ENCODE measurements at places on chromosomes 2 and 18.
A peak's percentile ranks its signal among the peaks of the same experiment; 100 is the strongest.

- no peak for DNase-seq
Observed at GRCh38 chr18:50607378-50607926, 47.6 kb downstream of the MAPK4 start.

GRCh38 chr2:54329482-54330161 is 73.6 kb upstream of the TSPYL6 start:
- no peak for DNase-seq

DNA sequence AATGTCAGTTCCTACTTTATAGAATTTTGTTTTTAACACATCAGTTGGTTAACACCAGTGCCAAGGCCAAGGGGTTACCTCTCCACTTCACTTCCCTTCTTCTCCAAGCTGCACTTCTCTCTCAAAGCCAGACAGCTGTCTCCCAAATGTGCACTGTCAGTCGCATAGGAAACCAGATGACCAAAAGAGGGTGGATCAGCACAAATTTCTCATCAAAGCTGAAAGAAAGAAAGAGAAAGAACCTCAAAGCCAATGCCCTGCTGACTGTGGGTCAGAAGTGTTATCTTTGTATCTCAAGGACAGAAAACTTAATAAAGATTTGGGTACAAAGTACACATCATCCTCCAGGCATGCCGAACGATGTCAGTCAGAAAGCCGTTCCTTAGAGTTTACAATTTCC is 32.2 kb downstream of the SPATS2L start:
- no peak for DNase-seq

DNA sequence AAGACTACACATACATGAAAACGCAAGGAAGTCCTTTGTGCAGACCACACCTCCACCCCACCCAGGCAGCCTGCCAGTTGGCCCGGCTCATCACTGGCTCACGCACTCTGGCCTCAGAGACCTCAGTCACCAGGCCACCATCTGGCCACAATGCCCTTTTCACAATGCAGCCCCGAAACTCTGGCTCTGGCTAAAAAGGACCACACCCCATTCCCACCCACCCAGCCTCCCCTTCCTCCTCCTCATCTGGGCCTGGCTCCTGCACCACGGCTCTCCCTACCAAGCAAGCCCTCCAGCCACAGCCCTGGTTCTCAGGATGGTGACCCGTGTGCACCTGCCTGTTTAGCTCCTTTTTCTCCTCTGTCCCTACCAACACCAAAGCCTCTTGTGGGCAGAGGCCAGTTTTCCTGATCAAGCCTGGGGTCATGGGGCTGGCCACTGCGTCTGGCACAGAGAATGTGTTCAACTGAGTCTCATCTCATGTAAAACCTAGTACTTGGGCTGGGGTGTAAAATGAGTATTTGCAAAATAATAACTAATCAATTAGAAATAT is 7.4 kb downstream of the HDAC4 start:
- no peak for DNase-seq

GRCh38 chr2:143717053-143717452 is 587.8 kb downstream of the ARHGAP15 start:
- DNase-seq = no peak

GRCh38 chr2:69020496-69021426 is 7.8 kb downstream of the ANTXR1 start:
- no peak for DNase-seq

DNA sequence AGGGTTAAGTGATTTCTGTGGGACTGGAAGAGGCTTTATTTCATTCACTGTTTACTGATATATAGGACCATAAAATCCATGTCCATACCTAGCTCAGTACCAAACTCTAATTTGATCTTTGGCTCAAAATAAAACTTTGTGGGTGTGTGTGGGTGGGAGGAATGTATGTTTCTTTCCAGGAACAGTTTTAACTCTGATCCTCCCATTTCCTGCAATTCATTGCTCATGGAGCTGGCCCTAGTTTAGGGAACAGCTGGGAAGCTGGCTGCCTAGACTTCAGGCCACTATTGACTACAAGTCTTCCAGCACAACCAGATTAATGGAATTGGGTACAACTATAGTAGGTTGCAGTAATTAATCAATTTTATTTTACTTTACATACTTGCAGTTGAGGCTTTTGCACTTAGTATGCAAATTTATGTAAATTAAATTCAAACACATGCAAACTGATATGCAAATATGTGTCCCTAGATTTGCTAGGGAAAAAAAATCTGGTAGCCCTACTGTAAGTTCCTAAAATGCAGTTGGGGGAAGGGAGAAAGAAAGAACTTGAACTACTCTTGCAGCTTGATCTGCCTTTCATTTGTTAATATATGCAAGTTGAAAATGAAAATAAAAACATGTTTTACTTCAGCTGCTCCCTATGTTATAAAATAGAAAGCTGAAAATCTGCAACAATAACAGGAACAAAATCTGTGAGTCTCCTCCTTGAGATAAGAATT is 1070.3 kb upstream of the CELF4 start:
- DNase-seq = no peak

DNA sequence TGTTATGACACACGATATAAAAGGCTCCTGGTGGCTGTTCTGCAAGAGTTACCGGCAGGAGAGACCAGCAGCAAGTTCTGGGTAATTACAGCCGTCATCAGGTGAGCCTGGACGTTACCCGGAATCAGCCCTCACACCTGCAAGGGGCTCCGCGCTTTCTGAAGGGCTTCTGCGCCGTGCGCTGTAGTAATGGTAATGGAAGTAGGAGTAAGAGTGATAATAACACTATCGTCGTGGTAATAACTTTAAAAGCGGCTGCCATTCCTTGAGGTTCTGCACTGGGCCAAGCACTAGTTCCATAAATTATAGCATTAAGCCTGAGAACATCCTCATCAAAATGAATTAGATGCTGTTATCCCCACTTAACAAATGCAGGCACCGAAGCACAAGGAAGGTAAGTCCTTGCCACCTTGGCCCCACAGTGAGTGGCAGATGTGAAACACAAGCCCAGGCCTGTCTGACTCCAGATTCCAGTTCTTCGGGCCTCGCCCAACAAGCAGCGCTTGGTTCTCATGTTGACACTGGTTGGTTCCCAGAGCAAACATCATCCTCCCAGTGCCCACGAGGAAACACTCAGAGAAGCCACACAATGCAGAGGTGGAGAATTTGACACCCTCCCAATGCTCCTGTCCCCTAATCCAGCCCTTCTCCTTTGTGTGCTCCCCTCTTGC is 205.2 kb downstream of the EIPR1 start:
- DNase-seq = no peak

DNA sequence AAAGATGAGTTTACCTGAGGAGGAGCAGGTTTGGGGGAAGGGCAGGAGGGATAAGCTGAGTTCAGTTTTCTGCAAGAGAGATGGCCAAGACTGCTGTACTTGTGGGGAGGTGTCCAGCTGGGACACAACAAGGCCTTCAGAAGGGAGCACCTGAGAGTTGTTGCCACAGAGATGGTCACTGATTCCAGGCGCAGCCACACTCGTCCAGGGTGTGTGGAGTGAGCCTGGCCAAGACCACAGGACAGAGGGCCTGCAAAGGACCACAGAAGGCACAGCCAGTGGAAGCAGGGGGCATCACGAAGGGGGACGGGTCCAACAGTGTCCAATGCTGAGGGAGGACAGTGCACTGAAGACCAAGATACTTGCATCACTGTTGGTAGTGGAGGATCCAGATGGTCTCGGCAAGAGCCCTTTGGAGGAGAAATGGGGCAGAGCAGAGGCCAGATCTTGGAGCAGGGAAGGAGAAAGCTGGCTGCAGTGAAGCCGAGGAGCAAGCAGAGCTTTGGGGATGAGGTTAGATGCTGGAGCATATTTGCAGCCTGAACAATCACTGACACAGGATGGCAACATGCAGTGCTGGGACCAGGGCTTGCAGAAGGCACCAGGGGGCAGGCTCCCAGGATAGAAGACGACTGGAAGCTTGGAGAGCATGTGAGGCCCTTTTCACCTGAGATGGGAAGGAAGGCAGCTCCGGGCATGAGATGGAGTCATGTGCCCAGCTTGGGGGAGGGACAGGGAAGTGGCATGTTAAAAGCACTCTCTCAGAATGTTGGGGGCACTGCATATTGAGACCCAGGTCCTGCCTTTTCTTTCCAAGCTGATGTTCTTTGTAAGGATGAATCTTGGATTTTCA is 214.0 kb downstream of the CYP26B1 start:
- DNase-seq = no peak

GRCh38 chr2:192162392-192163042 is 32.2 kb downstream of the TMEFF2 start:
- DNase-seq = peak; percentile 65

GRCh38 chr18:22408059-22408458 is 9.7 kb downstream of the CTAGE1 start:
- no peak for DNase-seq

DNA sequence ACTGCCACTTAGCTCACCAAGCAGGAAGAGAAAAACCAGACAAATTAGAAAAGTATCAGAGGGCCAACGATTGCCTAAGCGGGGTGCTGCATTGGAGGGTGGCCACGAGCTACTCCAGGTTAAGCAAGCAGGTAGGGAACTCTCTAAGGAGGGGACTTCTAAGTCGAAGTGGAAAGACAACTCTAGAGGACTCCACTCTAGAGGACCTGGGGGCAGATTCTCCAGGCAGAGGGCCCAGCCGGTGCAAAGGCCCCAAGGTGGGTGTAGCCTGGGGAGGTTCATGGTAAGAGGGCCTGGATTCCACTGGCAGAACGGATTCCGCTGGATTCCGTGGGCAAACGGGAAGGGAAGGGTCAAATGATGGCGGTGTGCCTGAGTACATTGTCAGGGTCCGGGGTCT is 12.7 kb downstream of the FBLN7 start:
- no peak for DNase-seq

DNA sequence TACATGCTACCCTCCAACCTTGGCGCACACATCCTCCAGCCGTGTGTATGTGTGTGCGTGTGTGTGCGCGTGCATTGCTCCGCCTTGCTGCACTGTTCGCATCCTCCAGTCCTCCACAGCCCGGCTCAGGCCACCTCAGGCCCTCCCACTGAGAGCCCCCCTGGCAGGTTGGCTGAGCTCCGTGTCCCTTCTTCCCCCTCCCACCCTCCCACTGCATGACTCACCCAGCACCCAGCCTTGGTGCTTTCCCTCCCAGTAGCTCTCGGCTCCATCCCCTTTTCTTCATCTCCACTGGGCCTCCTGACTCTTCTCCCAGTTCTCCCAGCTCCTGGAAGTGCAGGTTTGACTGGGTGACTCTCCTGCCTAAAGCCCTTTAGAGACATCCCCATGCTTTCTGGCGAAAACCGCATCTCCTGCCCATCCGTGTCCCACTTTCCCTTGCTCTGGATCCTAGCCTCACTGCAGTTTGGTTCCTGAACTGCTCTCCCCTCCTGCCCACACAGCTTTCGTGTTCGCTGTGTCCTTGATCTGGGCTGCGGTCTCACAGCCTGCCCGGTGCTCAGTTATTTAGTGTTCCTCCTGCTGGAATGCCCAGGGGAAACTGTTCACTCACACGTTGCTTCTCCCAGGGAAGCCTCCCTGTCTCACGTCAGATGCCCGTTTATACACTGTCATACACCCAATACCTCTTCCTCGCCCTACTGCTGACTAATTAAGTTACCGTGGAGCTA is 4.9 kb downstream of the TMEM177 start:
- no peak for DNase-seq

DNA sequence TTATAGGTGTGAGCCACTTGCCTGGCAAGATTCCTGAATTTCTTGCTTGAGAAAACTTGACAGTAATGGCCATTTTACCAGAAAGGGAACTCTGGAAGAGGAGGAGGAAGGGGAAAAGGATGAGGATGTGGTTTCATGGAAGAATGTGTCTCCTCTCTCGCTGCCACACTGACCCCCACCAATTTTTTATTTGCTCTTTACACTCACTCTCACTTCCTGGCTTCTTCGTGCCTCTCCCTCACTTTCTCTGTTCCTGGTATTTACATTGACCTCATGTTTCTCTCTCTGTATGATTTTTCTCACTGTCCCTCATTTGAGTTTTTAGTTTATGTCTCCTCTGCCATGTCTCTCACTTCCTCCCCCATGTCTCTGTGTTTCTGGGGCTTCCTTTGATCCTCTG is 134.5 kb upstream of the CAB39 start:
- DNase-seq = no peak

DNA sequence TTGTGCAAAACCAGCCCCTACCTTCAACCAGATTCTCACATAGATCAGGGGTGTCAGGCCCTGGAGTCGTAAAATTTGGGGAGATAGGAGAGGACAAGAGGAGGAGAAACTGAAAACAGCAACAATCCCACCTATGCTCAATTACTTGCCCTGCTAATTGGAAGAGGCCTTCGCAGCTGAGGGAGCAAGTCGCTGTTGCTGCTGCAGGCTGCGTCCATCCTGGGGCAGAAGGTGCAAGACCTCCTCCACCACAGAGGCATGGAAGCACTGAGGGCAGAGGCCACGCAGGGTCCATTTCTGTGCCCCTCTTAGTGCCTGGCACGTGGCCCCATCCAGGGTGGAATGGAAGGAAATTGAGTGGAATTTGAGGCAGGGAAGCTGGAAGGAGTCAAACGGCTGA is 36.5 kb downstream of the CNGA3 start:
- no peak for DNase-seq

DNA sequence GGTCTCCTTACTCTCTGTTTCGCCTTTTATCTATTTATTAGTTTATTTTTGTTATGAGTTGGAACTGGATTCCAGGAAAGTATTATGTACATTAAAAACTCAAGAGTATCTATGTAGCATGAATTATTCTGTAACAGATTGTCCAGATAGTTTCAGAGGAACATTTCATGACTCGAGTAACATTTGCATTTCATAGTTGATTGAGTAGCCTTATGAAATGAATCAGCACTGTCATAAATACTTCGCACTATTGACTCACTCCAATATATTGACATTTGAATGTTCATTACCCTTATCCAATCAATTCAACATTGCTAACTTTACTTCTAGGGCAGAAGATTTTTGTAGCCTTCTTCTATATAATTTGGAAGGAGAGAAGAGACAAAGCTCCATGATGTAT is 11.3 kb upstream of the VRK2 start:
- DNase-seq = no peak

GRCh38 chr18:56431551-56431950 is 206.8 kb downstream of the TXNL1 start:
- no peak for DNase-seq

- no peak for DNase-seq
Observed at GRCh38 chr2:127101048-127101611, 5.8 kb downstream of the BIN1 start.

- peak; percentile 72 for DNase-seq
Observed at GRCh38 chr2:10043256-10043905, at the start of gene KLF11. TSS of gene KLF11 (plus strand) at chr2:10043550. CDS start at chr2:10043717, 167 bp downstream.

GRCh38 chr18:13932285-13933025 is 17.1 kb upstream of the MC2R start:
- no peak for DNase-seq

- no peak for DNase-seq
Observed at GRCh38 chr2:205474741-205475415, 207.4 kb upstream of the NRP2 start.

- DNase-seq = no peak
Observed at GRCh38 chr2:83516503-83516902, 942.6 kb downstream of the SUCLG1 start.

GRCh38 chr18:64592246-64592645 is 443.4 kb upstream of the LINC00305 start:
- no peak for DNase-seq

- no peak for DNase-seq
Observed at GRCh38 chr2:56449449-56449860, 265.7 kb downstream of the CCDC85A start.

- DNase-seq = no peak
Observed at GRCh38 chr2:117071556-117072102, 742.9 kb upstream of the DDX18 start.

- no peak for DNase-seq
Observed at GRCh38 chr2:43136011-43136799, 90.2 kb downstream of the ZFP36L2 start.

Data from activated gamma-delta T cell treated with Interleukin-2 at 50 U/mL for 16 hours (primary cell).